ENCODE measurements at places on chromosomes 16 and 17. TPM values are rescaled to one million over a fixed set of nuclear protein-coding genes. Genes with fewer than 3 reads are reported as not detected.
A peak's percentile ranks its signal among the peaks of the same experiment; 100 is the strongest.

DNA sequence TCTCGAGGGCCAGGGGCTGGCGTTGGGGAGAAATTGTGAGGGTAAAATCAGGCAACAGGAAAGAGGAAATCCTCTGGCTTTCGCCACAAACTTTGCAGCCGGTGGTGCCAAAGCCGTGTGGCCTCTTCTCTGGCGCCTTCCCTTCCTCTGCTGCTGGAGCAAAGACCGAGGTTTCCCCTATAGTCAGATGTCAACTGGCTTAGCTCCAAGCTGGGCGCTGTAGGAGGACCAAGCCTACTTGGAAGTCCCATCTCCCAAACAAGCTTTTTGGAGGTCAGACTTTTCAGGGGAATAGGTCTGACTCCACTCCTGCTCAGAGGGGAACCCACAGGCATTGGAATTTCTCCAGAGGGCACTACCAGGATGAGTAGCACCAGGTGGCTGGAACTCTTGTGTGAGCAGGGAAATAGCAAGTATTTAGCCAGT, 5.0 kb downstream of the IGFBP4 start:
- DNase-seq = peak; percentile 23
- peak overlapping the region; percentile 5 for H3K27ac ChIP-seq
- H3K27me3 ChIP-seq = no peaks in the 10 kb centered on the region
- peaks cover 57% of the 10 kb centered on the region for H3K36me3 ChIP-seq
- H3K4me3 ChIP-seq = peak overlapping the region; percentile 52
- peaks cover 45% of the 10 kb centered on the region for H3K4me1 ChIP-seq

DNA sequence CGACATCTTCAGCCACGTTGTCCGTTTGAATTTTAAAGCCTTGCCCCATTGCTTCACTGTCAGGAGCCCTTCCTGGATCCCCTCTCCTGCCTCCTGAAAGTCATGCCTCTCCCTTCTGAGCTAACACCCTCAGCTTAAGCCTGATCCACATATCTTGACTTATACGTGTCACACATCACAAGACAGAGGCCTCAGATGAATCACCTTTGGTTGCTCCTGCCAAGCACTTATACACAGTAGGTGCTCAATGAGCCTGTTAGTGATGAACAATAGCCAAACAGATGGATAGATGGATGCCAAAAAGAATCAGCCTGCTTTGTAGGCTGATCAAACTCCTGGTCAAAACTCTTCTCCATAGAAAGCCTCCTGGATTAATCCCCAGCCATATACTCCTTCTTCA, 31.8 kb downstream of the PITPNM3 start:
- no peak overlapping the region for H3K27ac ChIP-seq
- H3K4me1 ChIP-seq = peaks cover 2% of the 10 kb centered on the region
- peak; percentile 27 for DNase-seq
- H3K4me3 ChIP-seq = no peak overlapping the region

- peaks cover 3% of the 10 kb centered on the region for H3K4me1 ChIP-seq
- H3K27me3 ChIP-seq = peaks cover 43% of the 10 kb centered on the region
- no peaks in the 10 kb centered on the region for H3K36me3 ChIP-seq
- DNase-seq = no peak
Observed at GRCh38 chr16:66918803-66919568, at the start of gene CDH16. CDH16 (minus strand) TSS chr16:66918885; CDS start chr16:66918065, 820 bp downstream.

DNA sequence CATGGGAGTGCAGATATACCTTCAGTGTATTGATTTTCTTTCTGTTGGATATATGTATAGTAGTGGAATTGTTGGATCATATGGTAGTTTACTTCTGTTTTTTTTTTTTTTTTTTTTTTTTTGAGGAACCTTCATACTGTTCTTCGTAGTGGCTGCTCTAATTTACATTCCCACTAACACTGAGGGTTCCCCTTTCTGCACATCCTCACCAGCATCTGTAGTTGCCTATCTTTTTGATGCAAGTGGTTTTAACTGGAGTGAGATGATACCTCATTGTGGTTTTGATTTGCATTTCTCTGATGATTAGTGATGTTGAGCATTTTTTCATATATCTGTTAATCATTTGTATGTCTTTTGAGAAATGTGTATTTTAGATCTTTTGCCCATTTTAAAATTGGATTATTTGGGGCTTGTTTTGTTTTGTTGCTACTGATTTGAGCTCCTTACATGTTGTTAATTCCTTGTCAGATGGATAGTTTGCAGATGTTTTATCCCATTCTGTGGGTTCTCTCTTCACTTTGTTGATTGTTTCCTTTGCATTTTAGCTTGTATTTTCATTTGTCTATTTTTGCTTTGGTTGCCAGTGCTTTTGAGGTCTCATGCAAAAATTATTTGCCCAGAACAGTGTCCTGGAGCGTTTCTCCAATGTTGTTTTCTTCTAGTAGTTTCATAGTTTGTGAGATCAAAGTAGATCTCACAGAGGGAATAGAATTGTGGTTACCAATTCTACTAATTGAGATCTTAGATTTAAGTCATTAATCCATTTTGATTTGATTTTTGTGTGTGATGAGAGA, 25.0 kb upstream of the BCAS3 start:
- H3K27me3 ChIP-seq = no peaks in the 10 kb centered on the region
- DNase-seq = no peak
- H3K27ac ChIP-seq = no peak overlapping the region
- H3K36me3 ChIP-seq = peaks cover 18% of the 10 kb centered on the region
- no peaks in the 10 kb centered on the region for H3K4me1 ChIP-seq

- no peak overlapping the region for H3K4me3 ChIP-seq
- peak; percentile 81 for DNase-seq
- no peaks in the 10 kb centered on the region for H3K36me3 ChIP-seq
- H3K4me1 ChIP-seq = peaks cover 7% of the 10 kb centered on the region
Observed at GRCh38 chr16:81997738-81998137, 13.5 kb downstream of the SDR42E1 start.

GRCh38 chr16:23640615-23640930, 537 bp downstream of the PALB2 start:
- H3K27me3 ChIP-seq = no peaks in the 10 kb centered on the region
- no peak for DNase-seq
- H3K4me1 ChIP-seq = peaks cover 4% of the 10 kb centered on the region
- peak overlapping the region; percentile 80 for H3K4me3 ChIP-seq
- H3K36me3 ChIP-seq = peaks cover 12% of the 10 kb centered on the region
- H3K27ac ChIP-seq = peak overlapping the region; percentile 55

DNA sequence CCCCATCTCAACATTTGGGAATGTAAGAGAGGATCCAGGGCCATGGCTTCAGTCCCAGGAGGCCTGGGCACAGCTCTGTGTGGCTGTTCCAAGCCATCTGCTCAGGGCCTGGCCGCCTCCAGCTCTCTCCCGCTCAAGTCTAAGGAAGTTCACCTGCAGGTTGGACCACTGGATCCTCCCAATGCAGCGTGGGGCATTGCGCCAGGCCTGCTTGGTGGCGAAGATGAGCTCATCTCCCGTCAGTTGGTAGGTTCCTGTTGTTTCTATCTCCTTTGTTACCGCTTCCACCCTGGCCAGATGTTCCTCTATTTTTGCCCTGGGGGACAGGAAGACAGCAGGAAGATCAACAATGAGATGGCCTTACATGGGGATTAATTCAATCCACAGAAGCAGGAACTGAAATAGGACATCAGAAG, 17.5 kb downstream of the NOS2 start:
- no peaks in the 10 kb centered on the region for H3K4me1 ChIP-seq
- H3K27ac ChIP-seq = no peak overlapping the region
- no peak for DNase-seq

GRCh38 chr17:62653002-62653825, 25.7 kb downstream of the MRC2 start:
- H3K4me1 ChIP-seq = peaks cover 30% of the 10 kb centered on the region
- H3K27ac ChIP-seq = peak overlapping the region; percentile 60
- no peaks in the 10 kb centered on the region for H3K27me3 ChIP-seq

- H3K4me3 ChIP-seq = no peak overlapping the region
- no peak overlapping the region for H3K27ac ChIP-seq
- no peaks in the 10 kb centered on the region for H3K27me3 ChIP-seq
- no peaks in the 10 kb centered on the region for H3K36me3 ChIP-seq
- peaks cover 1% of the 10 kb centered on the region for H3K4me1 ChIP-seq
- DNase-seq = no peak
Observed at GRCh38 chr16:12184419-12184917, 207.9 kb downstream of the SNX29 start.

DNA sequence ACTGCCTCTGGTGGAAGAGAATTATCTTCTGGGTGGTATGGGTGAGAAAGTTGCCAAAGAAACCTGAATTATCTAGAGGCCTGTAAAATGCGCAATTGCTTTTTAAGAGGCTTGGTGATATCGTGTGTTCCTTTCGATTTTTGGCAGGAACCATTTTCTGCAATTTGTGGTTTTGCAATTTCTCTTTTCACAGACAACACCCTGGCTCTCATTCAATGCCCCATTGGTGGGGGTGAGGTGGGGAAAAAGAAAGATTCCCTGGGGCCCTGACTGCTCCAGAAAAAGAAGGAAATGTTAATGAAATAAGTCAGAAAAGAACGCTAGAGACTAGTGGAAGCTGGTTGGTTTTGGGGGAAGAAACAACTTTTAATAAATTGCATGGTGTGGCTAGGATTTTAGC, 77.4 kb downstream of the ANKFN1 start:
- H3K27ac ChIP-seq = no peak overlapping the region
- no peaks in the 10 kb centered on the region for H3K36me3 ChIP-seq
- no peaks in the 10 kb centered on the region for H3K4me1 ChIP-seq
- H3K27me3 ChIP-seq = no peaks in the 10 kb centered on the region
- H3K4me3 ChIP-seq = no peak overlapping the region

DNA sequence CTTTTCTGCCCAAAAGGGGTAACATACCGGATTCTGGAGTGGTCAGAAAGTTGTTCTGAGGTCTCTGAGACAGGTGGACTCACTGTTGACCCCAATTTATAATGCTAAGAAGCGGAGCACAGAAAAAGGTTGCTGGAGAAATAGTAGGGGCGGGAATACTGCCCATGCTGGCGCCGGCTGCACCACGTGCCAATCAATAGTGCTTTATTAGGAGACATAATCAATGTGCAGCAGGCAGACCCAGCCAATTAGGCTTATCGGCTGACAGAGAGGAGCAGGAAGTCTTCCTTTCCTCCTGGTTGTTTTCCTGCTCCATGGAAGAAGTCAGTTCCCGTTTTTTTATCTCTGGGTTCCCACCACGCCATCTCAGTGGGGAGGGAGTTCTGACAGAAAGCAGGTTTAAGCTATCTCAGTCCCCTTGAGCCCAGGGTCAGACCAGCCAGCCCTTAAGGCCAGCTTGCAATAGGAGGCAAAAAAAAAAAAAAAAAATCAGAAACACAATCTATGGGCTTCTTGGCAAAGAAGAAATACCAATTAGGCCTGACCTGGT, 68.2 kb upstream of the IRX6 start:
- no peaks in the 10 kb centered on the region for H3K4me1 ChIP-seq
- no peak overlapping the region for H3K27ac ChIP-seq
- no peaks in the 10 kb centered on the region for H3K27me3 ChIP-seq
- H3K36me3 ChIP-seq = no peaks in the 10 kb centered on the region
- DNase-seq = no peak

- H3K36me3 ChIP-seq = no peaks in the 10 kb centered on the region
- no peak overlapping the region for H3K4me3 ChIP-seq
- no peaks in the 10 kb centered on the region for H3K4me1 ChIP-seq
- no peaks in the 10 kb centered on the region for H3K27me3 ChIP-seq
- no peak for DNase-seq
- H3K27ac ChIP-seq = no peak overlapping the region
Observed at GRCh38 chr16:52727441-52727840, 180.5 kb upstream of the TOX3 start.

DNA sequence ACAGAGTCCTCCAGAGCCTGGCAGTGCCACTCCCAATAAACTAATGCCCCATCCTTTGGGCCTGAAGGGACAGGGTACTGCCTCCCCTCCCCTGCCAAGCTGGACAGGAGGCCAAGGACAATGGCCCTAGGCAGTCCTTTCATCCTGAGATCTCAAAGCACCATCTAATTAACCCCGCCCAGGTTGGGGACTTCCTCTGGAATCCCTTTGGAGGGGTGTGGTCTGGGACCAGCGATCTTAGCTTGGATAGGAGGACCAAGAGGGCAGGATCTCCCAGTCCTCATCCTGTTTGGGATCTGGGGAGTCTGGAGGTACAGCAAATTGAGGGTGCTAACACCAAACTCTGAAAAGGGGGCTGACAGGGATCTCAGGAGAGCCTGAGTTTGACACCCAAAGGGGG, 18.2 kb upstream of the SP6 start:
- no peak overlapping the region for H3K4me3 ChIP-seq
- H3K4me1 ChIP-seq = peaks cover 2% of the 10 kb centered on the region
- H3K36me3 ChIP-seq = no peaks in the 10 kb centered on the region
- no peak for DNase-seq
- no peak overlapping the region for H3K27ac ChIP-seq
- H3K27me3 ChIP-seq = peaks cover 50% of the 10 kb centered on the region

DNA sequence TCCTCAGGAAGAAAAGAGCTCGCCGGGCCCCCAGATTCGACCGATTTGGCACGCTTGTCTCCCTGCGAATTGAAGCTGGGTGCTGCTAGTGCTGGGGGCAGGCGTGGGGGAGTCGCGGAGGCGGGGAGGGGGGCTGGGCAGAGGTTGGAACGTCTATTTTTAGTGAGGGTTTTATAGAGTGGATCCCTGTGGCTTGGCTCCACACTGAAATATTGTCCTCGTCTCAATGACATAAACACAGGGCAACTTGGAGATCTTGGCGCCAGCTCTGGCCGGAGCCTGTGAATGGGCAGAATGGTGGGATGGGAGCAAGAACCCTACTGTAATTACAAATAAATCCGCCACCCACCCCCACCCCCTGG, 15.7 kb upstream of the NOG start:
- no peak overlapping the region for H3K4me3 ChIP-seq
- DNase-seq = no peak
- peaks cover 16% of the 10 kb centered on the region for H3K27me3 ChIP-seq
- no peak overlapping the region for H3K27ac ChIP-seq
- no peaks in the 10 kb centered on the region for H3K36me3 ChIP-seq
- no peaks in the 10 kb centered on the region for H3K4me1 ChIP-seq

GRCh38 chr16:58048494-58049231, 23.1 kb downstream of the MMP15 start:
- no peaks in the 10 kb centered on the region for H3K36me3 ChIP-seq
- H3K4me1 ChIP-seq = no peaks in the 10 kb centered on the region
- H3K27ac ChIP-seq = no peak overlapping the region
- no peak for DNase-seq

DNA sequence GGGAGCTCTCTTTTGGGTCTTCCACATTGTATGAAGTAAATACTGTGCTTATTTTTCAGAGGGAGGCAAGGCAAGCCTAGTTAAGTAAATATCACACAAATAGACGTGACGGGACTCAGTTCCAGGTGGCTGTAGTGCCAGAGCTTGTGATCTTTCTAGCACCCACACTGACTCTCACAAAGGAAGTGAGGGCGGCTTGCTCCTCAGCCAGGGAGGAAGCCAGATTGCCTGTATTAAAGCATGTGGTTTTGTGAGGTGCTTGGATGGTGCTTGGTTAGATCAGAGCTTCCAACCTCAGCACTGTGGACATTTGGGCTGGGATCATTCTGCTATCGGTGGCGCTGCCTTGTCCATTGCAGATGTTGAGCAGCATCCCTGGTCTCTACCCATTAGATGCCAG, 80.1 kb downstream of the VAT1L start:
- H3K4me1 ChIP-seq = peaks cover 4% of the 10 kb centered on the region
- no peak overlapping the region for H3K4me3 ChIP-seq
- no peak overlapping the region for H3K27ac ChIP-seq
- no peaks in the 10 kb centered on the region for H3K36me3 ChIP-seq
- no peak for DNase-seq
- H3K27me3 ChIP-seq = no peaks in the 10 kb centered on the region

Gene IRX3
- not detected for polyA plus RNA-seq

Gene KRTAP9-9
- not detected for polyA plus RNA-seq

Gene KRT33A
- polyA plus RNA-seq = not detected

Gene MYH11
- 0.03 TPM for polyA plus RNA-seq

Gene PLA2G10
- not detected for polyA plus RNA-seq

Gene SYNGR2
- polyA plus RNA-seq = 63.1 TPM

Gene TNK1
- 0.55 TPM for polyA plus RNA-seq

Gene GRAPL
- polyA plus RNA-seq = not detected

Gene CTRL
- polyA plus RNA-seq = 0.89 TPM

Gene KRTAP4-6
- not detected for polyA plus RNA-seq

Gene ADORA2B
- polyA plus RNA-seq = 6.1 TPM

Measured in IMR-90 (cell line).